SK-N-DZ (cell line): ENCODE measurements at places on chromosomes 16 and 17.

DNA sequence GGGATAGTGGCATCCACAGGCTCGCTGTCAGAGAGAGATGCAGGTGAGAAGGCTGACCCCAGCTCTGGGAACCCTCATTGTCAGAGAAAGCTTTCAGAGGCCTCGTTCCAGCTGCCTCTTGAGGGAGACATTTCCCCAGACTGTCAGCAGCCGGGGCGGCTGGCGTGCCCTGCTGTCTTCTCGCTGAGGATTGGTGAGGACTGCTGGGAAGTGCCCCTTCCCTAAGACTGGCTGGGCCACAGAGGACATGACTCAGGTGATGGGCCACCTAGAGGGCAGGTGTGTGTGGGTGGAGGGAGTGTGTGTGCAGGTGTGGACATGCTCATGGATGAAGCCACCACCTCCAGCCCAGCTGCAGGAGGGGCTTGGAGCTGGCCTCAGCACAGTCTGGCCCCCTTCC, 25.3 kb downstream of the SPACA3 start:
- no peak for DNase-seq

DNA sequence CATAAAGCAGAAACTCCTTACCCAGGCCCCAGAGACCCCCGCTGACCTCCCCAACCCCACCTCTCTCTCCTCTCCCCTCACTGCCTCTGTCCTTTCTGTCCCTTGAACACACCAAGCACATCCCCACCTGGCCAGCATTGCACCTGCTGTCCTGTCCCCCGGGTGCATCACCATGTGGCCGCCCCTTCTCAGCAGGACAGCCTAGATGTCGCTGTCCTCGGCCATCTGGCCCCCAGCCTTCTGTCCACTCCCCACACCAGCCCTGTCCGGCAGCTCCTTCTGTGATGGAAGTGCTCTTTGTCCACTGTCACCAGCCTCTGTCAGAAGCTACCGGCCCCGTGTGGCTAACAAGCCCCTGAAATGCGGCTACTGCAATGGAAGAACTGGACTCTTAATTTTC, 12.3 kb upstream of the MPRIP start:
- DNase-seq, result no peak

- DNase-seq, result peak; percentile 56
These were observed at the start of gene ALOXE3 for GRCh38 chr17:8117980-8118768. ALOXE3 (minus strand) TSS chr17:8118514; CDS start chr17:8117990, 524 bp downstream.

GRCh38 chr16:27129401-27129800, 62.7 kb downstream of the C16orf82 start:
- no peak for DNase-seq

- DNase-seq, result no peak
These were observed 341.0 kb upstream of the TNRC6C start for GRCh38 chr17:77617516-77617915.

GRCh38 chr17:1709403-1709951, 700 bp downstream of the TLCD2 start:
- DNase-seq, result no peak

- DNase-seq, result no peak
These were observed 71.9 kb downstream of the KIF2B start for GRCh38 chr17:53894591-53894990.

- DNase-seq, result no peak
These were observed 86.9 kb upstream of the HLF start for GRCh38 chr17:55177855-55178217.

- DNase-seq, result no peak
These were observed 108.3 kb downstream of the YPEL2 start for GRCh38 chr17:59439741-59440211.

DNA sequence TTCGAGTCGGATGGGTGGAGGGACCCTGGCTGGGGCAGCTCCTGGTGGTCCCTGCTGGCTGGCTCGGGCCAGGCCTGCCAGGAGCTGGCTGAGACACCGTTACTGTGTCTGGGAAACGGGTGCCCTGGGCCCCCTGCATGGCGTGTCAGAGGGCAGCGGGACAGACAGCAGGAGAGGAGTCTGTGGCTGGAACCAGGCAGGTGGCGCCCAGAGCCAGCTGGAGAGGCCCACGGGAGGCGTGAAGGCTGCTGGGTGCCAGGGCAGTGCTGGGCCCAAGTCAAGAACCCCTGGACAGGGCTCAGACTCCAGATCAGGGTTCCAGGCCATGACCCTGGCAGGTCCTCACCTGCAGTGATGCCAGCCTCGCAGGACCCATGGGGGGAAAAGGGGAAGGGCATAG, 16.6 kb downstream of the SOX8 start:
- DNase-seq, result no peak

GRCh38 chr17:70370816-70371215, 201.5 kb downstream of the KCNJ2 start:
- DNase-seq, result no peak

- DNase-seq, result peak; percentile 15
These were observed 4.9 kb downstream of the TXNDC11 start for GRCh38 chr16:11737713-11738112.

DNA sequence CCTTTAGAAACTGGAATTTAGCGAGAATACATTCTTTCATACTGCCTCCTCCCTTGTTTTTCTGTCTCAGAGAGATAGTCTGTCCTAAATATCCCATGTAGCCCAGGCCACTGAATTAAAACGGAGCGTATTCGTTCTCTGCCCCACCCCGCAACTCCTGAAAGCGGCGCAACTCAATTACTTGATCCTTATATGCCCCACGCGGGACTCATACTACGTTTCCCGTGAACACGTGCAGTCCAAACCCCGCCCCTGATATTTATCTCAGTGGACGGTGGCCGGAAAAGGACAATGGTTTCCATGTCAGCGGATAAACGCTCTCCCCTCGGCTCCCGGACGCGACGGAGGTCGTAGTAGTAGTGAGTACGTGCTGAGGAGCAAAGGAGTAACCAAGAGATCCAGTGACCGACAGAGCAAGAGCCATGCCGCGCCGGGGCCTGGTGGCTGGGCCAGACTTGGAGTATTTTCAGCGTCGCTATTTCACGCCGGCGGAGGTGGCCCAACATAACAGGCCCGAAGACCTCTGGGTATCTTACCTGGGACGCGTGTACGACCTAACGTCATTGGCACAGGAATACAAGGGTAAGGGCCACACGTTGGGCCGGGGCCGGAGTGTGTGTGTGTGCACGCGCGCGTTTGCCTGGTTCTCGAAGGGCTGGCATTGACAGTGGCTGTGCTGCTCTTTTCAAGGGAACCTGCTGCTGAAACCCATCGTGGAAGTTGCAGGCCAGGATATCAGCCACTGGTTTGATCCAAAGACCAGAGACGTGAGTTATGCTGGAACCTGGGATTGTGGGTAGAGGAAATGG, at the start of gene CYB5D1:
TSS of gene CYB5D1 (plus strand) at position 291 of the 809 bp plus-strand sequence. CDS start at position 423, 132 bp downstream.
- DNase-seq, result peak; percentile 98

GRCh38 chr16:87165885-87166284, 151.3 kb downstream of the C16orf95 start:
- DNase-seq, result no peak

- DNase-seq, result peak; percentile 87
These were observed 588 bp downstream of the APRT start for GRCh38 chr16:88810912-88811768.

DNA sequence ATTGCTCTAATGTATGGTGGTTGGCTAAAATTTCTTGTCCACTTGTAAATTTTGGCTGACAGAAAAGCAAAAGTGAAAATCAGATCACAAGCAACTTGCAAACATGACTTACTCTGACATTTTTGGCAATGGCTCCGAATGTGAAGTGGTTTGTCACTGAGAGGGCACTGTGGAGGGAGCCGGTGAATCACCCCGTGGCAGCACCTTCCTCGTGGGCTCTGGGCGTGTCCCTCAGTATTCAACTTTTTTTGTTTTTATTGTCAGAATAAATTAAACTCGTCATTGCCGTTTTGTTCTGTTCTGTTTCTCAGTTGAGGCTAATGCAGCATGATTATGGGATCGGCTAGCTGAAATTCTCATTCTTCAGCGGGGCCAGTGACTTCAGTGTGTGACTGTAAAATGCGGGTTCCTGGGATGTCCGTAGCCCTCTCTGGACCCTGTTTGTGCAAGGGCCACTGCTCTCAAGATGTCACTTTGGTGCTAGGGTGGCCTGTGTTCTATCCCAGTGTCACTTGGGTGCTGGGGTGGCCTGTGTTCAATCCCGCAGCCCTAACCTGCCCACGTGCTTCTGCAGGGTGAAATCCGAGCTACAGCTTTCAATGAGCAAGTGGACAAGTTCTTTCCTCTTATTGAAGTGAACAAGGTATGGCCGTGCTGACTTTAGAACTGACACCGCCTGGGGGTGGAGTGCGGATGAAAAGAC, 48.8 kb downstream of the RPA1 start:
- DNase-seq, result no peak

GRCh38 chr17:28875848-28876550, 21.2 kb downstream of the ERAL1 start:
- DNase-seq, result no peak

DNA sequence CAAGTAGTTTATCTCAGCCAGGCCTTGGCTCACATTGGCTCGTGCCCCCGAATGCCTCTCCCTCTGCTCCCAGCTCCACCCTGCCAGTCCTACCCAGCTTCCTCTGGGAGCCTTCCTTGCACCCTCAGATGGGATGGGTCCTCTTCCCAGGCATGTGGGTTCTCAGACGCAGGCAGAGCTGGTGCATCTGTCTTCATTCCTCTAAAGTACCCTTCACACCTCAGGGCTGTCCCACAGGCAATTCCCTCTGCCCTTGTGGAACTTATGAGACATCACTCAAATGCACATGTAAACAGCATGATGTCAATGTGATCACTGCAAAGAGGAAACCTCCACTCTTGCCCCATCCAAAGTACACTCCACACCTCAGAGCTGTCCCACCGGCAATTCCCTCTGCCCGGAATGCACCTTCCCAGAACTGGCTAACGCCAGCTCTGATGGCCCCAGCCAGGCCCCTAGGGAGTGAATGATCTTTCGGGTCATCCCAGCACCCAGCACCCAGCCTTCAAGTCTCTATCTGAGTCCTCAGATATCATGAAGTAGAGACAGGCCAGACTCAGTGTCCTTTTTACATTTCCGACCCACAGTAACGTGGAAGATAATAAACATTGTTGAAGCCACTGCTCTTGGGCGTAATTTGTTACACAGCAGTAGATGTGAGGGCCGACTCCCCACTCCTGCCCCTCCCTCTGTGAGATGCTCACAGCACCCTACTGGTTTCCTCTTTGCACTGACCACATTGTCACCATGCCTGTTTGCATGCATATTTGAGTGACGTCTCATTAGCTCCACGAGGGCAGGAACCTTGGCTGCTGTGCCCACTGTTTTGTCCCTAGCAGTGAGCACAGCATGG, 85.4 kb downstream of the N4BP1 start:
- no peak for DNase-seq
